ENCODE measurements at places on chromosomes 6 and 20.

GRCh38 chr6:46327779-46328178 lies 157.0 kb upstream of the ENPP5 start:
- DNase-seq, result no peak

- no peak for DNase-seq
Measured at GRCh38 chr20:19978511-19979210, 38.5 kb upstream of the NAA20 start.

- no peak for DNase-seq
Measured at GRCh38 chr6:38016824-38017223, 197.3 kb downstream of the ZFAND3 start.

GRCh38 chr6:63058601-63059000 lies 152.7 kb upstream of the FKBP1C start:
- DNase-seq, result no peak

DNA sequence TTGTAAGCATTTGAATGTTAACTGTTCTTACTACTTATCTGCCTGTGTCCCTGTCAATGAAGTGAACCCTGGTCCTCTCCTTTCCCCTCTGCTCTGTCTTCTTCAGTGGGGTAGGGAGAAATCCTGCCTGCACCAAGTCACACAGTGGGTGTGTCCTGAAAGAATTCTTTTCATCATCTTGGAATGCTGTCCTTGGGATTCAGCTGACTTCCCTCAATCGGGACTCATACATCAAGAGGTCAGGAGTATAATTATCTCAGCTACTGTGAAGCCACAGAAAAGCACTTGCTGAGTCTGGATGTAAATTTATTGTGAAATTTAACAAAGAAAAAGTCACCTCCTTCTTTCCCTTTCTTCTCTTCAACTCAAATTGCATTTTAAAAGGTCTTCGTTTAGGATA lies 328.5 kb downstream of the SOX4 start:
- DNase-seq, result no peak

- peak; percentile 77 for DNase-seq
Measured at GRCh38 chr6:127515794-127516661, 3.1 kb downstream of the MTCL3 start.

GRCh38 chr20:38728911-38729642 lies 4.8 kb downstream of the SLC32A1 start:
- no peak for DNase-seq

All from hypothalamus (tissue), 51 donors.